ENCODE measurements at places on chromosomes 6 and 20.

GRCh38 chr20:37357481-37358365 lies 11.8 kb downstream of the SRC start:
- no peak for DNase-seq

- DNase-seq = no peak
Measured at GRCh38 chr20:36308986-36309385, 2.8 kb downstream of the DLGAP4 start.

DNA sequence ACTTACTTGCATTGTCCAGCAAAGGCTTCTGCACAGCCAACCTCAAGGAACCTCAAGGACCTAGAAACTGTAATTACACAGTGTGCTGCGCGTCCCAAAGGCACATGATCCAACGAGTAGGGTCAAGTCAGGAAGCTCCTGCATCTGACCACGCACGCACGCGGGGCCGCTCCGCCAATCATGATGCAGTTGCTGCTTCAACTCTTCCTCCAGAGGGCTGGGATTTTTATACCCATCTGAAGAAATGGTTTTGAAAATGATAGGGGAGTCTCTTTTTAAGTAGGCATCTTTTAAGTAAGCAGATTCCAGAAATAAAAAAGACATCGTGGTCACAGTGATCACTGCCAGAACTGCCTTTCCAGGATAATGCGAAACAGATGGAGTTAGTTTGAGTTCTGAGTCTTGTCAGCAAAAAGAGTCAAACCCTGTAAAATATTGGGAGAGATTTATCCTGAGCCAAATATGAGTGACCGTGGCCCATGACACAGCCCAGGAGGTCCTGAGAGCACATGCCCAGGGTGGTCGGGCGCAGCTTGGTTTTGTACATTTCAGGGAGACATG lies 34.0 kb downstream of the KIF25 start:
- DNase-seq = no peak

DNA sequence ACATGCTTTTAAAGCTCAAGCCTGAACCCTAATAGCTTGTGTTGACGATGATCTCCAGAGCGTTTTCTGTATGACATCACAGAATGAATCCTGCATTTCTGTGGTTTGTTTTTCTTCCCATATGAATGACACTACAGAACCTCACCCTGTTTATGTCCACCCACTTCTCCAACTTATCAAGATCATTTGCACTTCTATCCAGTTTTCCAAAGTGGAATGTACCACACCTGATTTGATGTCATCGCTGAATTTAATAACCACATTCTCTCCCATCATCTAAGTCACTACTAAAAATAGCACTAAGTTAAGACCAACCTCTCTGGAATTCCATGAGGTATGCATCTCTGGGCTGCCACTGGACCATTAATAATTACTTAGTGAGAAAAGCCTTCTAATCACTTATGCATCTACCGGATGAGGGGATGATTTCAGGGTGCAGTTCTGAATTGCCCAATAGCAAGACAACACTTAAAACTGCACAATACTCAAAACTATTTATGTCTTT lies 33.3 kb upstream of the CITED2 start:
- DNase-seq = peak; percentile 97

- DNase-seq = no peak
Measured at GRCh38 chr6:44122801-44123200, 4.5 kb downstream of the MRPL14 start.

DNA sequence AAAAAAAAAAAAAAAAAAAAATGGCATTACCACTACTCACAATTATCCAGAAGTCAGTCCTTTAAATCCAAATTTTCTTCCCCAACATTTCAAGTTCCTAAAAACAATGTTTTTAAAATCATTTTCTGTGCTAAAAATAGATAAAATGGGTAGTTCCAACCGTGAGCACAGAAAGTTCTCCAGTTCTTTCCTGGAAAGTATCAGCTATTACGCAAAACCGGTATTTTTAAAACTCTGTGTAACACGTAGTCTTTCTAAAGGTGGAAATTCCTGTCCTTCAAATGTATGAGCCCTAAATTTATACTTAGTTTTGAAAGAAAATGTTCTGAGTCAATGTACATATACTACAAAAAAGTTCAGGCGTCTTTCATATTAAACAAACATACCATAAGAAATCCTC lies 83.5 kb upstream of the SCAF8 start:
- DNase-seq = peak; percentile 54

DNA sequence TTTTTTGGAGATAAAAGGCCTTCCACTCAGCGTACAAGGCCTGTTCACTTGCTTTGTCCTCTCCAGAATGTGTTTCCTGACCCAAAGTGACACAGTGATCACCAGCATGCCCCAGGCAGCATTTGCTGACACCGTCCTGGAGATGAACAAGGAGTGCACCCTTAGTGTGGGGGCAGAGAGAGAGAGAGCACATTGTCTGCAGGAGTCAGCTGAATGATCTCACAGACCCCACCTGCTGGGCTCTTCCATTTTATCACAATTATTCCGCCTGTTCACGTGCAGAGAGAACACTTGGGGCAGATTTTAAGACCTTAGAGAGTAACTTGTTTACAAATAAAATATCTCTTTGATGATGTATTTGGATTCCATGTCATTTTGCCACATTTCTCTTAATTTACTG lies 22.4 kb upstream of the MAS1L start:
- no peak for DNase-seq

DNA sequence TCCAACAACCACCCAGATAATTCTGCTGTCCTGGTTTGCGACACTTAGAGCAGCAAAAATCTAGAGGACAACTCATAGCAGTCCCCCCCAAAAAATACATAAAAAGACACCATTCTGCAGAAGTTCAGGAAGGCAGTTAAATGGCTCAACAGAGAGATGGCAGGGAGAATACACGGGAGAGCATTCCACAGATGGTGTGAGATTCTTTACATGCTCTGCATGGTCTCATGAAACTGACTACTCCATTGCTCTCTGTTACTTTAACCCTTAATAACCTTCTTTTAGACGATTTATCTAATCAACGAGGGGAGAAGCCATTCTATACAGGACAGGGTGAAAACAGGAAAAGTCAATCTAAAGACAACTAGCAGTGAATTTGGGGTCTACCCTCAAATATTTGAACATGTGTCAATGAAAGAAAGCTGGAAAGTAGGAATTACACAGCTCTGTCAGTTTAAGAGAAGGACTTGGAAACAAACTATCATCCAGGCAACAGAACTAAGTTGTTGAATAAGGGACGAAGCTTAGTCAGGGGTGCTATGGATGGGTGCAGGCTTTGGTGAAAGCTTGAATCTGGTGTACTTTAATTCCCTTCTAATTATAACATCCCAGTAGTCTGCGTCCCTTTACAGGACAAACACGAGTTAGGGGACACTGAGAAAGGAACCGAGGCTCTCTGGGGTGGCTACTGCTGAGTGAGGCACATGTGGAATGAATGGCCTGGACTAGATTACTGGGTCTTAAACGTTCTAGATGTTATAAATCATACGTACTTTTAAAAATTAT lies 5.1 kb downstream of the PERP start:
- DNase-seq = no peak

DNA sequence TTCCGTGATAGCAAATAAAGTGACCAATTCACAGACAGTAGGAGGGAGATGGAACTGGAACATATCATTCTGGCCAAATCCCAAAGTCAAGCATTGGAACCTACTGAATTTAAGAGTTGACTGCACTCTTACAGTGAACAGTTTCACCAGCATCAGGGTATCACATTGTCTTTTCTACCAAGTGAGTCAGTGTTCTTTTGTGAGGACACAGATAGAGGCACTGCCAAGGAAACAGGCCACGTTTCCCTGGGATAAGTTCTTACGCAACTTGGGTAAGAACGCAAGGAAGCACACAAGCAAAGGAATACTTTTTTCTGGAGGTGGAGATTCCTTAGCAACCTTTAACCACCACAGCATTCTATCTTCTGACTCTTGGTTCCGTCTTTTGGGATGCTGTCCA lies 28.6 kb upstream of the ENPP5 start:
- peak; percentile 13 for DNase-seq

- no peak for DNase-seq
Measured at GRCh38 chr6:95804847-95805541, 210.8 kb upstream of the FUT9 start.

DNA sequence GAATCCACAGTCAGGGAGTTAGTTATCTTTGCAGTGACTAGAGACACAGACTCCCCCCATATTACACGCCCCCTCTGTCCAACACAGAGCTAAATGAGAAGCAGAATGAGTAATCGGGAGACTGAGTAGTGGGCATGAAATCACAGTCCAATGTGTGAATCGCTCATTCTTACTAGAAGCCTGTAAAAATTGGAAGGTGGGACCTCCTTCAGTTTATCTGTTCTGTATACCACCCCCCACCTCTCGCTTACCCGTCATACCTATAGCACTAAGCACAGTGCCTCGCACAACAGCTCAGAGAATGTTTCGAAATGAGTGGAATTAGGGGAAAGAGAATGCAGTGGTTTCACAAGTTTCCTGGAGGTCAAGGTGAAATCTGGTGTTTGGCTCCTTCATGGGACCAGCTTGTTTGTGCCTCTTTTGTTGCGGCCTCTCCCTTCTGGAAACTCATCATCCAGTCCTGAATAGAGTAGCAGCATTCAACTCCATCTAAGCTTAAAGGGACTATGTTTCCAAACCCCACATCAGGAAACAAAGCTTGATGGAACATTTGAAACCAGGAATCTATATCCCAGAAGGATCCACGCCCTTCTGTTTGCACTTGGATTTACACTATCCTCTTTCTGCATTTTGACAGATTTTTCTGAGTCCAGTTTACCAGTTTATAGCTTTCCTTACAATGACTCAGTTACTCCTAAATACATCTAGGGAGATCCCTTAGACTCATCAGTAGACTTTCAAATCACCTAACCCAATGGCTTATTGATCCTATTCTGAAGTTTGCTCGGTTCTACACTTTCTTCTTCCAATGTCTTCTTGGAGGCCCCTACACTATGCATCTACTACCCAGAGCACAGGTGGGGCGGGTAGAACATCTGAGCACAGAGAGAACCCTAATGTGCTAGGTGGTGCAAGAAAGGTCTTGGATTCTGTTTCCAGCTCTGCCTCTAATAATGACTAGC lies 59.2 kb upstream of the PIM1 start:
- DNase-seq = no peak

- DNase-seq = no peak
Measured at GRCh38 chr6:68704485-68704884, 69.4 kb downstream of the ADGRB3 start.

GRCh38 chr20:61442075-61442670 lies 190.1 kb downstream of the CDH4 start:
- no peak for DNase-seq

DNA sequence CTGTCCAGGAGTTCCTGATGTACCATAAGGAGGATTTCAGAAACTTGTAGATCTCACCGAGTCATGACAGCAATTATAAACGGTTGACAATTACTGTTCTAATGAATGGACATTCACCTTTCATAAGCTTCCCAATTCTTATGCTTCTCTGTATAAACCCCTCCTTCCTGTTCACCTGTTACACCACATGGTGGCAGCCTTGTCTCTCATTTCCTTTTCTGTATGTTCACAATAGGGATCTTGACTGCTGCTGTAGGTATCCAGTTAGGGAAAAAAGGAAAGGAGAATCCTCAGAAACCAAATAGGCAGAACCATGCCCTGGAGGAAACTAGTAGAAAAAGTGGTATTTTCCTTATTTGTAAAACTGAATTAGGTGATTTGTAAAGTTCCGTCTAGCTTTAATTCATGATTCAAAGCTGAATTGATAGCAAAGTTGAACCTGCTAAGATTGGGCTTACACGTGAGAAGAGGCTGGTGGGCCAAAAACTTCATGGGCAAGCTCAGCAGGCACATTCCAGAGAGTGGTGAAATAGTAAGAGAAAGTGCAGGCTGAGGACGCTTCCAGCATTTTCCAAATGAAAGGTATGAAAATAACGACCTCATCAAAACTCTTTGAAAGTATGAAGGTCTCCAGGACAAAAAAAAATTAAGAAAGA lies 29.0 kb upstream of the TBPL1 start:
- DNase-seq = peak; percentile 74

- no peak for DNase-seq
Measured at GRCh38 chr6:78829407-78829806, 37.9 kb upstream of the IRAK1BP1 start.

- peak; percentile 69 for DNase-seq
Measured at GRCh38 chr6:161407115-161407514, 133.3 kb upstream of the AGPAT4 start.

DNA sequence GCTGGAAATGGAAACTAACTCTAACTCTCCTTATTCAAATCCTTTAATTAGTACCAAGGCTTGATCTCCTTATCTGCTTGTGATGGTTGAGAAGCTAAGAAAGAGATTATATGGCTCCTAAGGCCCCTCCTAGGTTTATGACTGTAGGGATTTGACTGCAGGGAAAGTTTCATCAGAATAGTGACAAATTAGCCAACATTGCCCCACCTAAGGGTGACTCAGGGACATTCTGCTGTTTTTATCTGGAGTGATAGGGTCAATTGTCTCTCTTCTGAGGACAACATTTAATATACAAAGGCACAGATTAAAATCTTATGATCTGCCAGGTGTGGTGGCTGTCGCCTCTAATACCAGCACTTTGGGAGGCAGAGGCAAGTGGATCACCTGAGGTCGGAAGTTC lies 138.1 kb upstream of the MARCKS start:
- peak; percentile 71 for DNase-seq

DNA sequence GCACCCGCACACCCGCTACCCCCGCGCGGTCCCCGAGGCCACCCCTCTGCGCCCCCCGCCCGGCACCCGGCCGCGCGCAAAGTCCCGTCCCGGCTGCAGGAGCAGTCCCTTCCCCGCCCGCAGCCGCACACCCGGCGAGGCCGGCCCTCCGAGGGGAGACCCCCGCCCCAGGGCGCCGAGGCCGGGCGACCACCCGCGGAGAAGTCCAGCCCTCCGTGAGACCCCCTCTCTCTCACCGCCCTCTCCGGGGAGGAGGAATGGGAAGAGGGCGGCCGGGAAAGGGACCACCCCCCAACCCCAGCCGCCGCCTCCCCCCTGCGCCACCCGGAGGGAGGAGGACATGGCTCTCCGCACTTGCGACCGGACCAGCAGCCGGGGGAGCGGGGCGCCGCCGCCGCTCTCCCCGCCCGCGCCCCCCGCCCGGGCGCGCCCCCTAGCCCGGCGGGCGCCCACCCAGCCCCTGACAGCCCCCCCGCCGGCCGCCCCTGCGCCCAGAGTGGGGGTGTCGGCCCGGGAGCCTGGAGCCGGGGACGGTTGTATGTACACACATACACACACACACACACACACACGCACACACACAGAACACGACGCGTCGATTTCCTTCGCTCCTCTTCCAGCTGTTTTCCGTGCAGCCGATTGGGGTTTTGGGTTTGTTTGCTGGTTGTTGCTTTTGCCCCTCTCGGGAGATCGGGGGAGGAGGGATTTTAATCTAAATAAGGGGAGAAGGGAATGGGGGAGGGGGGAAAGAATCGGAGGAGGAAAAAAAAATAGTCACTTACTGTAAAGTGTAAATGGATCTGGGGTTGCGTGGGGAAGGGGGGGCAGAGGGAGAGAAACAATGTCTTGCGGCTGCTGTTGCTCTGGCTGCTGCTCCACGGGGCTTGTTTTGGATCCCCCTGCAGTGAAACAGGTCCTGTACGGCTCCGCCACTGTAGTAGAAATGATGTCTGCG lies at the start of gene ATXN1:
TSS of gene ATXN1 (minus strand) at position 945 of the 955 bp plus-strand sequence.
- DNase-seq = peak; percentile 36

DNA sequence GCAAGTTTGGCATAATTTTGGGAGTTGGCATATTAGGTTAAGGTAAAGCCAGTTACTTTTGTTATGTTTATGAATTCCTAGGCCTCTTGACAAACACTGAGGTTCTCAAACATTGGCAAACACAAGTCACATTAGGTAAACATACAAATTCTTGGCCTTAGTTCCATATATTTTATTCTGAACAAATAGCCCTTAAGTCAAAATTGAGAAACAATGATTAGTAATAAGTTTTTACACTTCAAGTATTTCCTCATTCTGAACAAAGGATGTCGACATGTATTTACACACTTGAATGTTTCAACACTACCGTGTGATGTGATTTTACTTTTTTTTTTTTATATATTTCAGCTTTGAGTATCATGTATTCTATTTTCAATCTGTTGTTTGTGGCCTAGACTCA lies 3.8 kb upstream of the ECHDC1 start:
- peak; percentile 97 for DNase-seq

Data from bronchial epithelial cell (primary cell).